ENCODE measurements at places on chromosomes 3 and 15.
A peak's percentile ranks its signal among the peaks of the same experiment; 100 is the strongest.

GRCh38 chr3:38247366-38248035 lies 18.1 kb upstream of the SLC22A13 start:
- DNase-seq: peak; percentile 8

DNA sequence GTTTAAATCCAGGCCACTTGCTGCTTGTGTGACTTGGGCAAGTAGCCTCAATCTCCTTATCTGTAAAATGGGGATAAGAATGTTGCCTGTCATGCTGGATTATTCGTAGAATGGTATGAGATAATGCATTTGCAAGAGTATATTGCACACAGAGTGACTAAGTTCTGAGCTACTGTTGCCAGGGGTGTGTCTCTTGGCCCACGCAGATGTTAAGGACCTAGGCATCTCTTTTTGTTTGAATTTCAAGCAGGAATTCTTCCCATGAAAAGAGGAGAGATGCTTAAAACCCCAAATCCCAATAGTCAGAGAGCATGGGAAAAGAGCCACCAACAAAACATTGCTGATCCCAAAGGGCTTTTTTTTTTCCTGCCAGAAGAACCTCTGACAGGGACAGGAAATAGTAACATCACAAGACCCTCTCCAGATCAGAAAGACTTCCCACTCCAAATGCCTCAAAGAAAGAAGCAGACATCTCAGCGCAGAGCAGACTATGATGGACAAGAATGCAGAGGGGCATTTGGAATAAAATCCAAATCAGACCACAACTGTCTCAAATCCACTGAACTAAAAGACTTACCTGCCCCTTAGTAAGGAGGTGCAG lies 90.5 kb downstream of the MRPL46 start:
- no peak for DNase-seq

DNA sequence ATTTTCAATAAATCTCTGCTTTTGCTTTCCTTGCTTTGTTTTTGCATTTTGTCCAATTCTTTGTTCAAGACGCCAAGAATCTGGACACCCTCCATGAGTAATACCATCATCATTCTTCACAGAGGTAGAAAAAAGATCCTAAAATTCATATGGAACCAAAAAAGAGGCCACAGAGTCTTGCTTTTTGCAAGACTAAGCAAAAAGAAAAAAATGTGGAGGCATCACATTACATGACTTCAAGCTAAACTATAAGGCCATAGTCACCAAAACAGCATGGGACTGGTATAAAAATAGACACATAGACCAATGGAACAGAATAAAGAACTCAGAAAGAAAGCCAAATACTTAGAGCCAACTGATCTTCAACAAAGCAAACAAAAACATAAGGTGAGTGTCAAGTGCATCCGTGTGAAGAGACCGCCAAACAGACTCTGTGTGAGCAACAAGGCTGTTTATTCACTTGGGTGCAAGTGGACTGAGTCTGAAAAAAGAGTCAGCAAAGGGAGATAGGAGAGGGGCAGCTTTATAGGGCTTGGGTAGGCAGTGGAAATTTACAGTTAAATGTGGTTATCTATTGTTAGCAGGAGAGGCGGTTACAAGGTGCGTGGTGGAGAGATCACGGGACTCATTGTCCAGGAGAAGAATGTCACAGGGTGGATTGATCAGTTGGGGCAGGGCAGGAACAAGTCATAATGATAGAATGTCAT lies 10.9 kb downstream of the STRIT1 start:
- DNase-seq: no peak

DNA sequence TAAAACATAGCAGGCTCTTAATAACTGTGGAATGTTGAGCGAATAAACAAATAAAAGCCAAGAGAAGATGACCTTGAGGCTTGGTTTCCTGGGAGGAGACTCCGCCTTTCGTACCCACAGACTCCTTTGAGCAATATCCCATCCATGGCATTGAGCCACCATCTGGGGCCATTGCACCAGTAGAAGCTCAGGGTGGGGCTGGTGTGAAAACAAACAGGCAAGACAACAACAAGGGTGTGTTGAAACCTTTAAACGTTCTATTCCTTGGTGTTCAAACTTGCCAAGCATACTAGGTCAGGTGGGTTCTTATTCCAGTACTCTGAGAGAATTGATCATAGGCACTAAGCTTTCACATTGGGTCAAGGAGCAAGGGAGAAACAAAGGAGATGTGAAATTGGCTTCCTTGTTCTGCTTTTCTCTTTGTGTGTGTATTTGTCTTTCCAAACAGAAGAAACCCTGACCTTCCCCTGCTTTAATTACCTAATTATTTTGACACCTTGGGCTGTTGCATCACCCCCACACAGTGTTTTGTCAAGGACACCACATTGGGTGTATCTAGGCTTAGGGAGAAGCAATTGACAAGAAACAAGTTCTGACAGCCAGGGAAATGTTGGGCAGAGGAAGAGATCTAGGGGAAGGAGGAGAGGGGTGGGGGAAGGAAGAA lies 105.1 kb upstream of the BCL6 start:
- DNase-seq: no peak

DNA sequence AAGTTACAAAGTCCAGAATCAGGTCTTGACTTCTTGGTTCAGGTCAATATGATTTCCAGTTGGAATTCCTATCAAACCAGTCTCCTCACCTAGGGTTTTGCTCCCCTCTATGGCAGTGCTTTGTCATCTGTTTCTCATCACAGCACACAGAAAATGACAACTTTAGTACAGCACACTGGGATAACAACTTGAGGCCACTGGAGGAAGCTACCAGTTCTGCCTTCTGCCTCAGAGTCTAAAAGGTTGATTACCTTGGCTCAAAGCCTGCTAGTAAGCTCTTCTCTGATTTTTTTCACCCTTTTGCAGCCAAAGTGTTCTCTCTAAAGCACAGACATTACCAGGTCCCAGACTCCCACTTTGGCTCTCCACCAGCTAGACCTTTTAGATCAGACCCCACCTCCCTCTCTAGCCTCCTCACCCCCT lies 24.8 kb upstream of the TRIM59 start:
- no peak for DNase-seq

DNA sequence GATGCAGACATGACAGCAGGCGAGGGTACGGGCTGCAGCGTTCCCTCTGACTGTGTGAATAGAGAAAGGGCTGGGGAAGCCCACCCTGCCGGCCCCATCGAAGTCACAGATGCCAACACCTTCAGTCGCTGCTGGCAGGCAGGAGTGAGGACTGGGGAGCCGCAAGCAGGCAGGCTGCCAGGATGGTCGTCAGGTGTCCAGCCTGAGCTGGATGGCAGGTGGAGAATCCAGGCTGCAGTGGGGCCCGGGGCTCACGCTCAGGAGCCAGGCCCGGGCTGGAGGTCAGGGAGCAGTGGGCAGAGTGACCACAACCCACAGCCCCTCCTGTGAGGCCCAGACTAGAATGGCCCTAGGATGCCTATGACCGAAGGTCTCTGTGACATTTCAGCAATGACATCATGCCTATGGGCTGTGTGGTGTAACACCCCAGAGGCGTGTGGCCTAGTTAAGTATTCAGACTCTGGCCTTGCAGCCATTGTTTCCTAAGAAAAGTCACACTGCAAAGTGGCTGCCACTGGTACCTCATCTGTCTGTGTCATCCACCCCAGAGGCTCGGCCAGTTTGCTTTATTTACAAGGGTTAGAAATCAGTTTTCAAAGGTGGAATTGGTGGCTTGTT lies 15.7 kb downstream of the PRR23E start:
- DNase-seq: no peak

DNA sequence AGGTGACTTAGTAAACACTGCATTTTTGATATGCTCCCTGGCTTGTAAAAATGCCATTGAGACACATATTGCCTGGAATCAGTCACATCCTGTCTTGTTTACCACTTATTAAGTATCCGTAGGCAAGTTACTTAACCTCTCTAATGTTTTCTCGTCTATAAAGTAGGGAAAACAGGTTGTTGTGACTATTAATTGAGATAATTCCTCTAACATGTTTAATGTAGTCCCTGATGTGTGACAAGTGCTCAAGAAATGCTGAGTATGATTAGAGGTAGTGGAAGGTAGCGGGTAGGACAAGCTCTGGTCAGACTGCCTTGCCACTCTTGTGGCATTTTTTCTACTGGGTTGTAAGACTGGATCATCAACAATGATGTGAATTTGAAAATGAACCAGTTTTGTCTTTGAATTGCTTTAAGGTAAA lies 54.1 kb downstream of the NFKBIZ start:
- DNase-seq: no peak

- no peak for DNase-seq
Measured at GRCh38 chr3:66508461-66508860, 7.6 kb upstream of the LRIG1 start.

DNA sequence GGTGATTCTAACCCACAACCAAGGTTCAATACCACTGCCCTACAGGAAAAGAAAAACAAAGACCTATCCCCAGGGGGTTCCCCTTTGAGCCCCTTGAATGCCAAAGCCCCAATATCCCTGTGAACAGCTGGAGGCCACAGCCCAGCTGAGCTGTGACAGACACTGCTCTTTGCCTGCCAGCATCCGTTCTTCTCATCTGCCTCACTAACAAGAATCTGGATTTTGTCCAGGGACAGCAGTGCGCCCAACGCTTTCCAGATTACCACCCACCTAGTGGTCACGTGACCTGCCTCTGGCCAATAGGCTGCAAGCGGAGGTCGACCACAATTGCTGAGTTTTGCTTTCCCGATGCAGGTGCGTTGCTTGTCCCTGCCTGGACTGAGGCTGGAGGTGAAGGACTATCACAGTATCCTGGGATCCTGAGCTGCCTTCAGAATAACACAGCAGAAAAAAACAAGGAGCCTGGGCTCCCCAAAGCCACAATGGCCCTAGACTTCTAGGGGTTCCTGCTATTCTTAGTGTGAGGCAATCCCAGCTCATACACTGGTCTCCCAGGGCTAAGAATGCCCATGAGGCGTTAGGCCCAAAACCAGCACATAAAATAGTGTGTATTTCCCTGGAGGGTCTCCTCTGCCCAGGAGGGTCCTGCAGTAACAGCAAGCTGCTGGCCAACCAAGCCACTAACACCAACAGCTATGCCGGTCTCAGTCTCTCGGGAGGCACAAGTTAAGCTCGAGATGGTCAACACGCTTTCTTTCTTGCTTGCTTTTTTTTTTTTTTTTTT lies 13.8 kb downstream of the BDH1 start:
- DNase-seq: peak; percentile 26

DNA sequence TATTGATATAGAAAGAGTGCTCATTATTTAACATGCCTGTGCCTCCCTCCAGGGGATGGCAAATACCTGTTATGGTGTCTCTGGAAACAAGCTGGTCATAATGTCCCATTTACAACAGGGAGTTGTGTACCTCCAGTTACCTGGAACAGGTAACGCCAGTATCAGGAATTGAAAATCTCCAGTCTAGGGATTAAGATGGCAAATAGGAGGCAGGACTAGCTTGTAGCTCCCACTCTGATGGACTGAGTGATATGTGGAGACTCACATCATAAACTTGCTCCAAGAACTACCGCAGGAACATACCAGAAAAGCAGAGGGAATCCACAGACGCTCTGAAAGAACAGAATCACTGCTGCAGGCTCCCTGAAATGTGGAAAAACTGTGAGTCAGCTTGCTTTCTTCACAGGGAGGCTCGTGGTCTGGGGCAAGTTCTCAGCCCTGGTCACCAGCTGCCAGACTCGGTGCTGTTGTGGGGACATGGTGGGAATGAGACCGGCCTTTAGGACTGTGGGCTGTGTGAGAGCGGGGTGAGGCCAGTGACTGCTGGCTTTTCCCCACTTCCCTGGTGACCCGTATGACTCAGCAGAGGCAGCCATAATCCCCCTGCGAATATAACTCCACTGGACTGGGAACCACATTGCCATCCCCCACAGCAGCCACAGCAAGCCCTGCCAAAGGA lies 97.4 kb downstream of the KCNAB1 start:
- DNase-seq: no peak

DNA sequence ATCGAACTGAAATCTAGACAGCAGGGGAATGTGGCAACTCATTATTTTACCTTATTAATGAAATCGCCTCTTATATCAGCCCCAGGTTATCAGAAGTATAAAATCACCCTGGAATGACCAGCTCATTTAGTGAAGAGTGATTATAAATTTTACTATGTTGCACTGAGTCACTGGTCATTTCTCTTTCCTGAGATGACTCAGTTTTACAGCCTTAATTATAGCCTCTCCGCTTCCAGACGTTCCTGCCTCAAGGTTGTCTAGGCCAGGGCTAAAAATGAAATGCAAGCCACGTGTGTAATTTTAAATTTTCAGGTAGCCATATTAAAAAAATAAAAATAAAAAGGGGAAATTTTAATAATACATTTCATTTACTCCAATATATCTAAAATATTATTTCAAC lies 33.3 kb downstream of the DET1 start:
- DNase-seq: no peak

DNA sequence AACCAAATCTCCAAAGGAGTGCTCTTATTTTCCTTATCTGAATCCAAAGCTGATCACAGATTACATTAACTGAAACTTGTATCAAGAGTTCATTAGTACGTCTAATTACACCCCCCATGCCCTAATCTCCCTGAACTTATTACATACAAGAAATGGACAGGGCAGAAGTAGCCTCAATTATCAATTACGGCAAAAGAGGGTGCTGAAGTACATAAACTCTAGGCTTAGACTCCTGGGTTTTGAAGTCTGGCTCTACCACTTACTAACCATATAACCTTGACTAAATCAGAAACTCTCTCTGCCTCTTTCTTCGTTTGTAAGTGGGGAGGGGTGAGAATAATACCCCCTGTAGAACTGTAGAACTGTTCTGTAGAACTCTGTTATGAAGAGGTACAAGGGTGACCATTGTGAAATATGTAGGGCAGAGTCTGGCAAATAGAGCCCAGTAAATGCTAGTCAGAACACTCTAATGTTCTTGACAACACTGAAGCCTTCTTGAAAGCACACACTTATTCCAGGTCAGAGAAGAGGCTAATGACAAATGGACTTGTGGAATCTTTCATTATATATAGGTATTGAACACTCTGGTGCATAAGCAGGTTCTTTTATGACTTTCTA lies 19.6 kb upstream of the OR5K4 start:
- no peak for DNase-seq

- DNase-seq: peak; percentile 75
Measured at GRCh38 chr15:68819495-68820294, 1.0 kb downstream of the ANP32A start.

GRCh38 chr3:38564631-38565338 lies 68.6 kb downstream of the EXOG start:
- DNase-seq: no peak

Data from midbrain (tissue), 1 donor.